ENCODE measurements at places on chromosomes 7 and 10.

- DNase-seq: no peak
Observed at GRCh38 chr10:28087661-28088351, 88.9 kb upstream of the ODAD2 start.

DNA sequence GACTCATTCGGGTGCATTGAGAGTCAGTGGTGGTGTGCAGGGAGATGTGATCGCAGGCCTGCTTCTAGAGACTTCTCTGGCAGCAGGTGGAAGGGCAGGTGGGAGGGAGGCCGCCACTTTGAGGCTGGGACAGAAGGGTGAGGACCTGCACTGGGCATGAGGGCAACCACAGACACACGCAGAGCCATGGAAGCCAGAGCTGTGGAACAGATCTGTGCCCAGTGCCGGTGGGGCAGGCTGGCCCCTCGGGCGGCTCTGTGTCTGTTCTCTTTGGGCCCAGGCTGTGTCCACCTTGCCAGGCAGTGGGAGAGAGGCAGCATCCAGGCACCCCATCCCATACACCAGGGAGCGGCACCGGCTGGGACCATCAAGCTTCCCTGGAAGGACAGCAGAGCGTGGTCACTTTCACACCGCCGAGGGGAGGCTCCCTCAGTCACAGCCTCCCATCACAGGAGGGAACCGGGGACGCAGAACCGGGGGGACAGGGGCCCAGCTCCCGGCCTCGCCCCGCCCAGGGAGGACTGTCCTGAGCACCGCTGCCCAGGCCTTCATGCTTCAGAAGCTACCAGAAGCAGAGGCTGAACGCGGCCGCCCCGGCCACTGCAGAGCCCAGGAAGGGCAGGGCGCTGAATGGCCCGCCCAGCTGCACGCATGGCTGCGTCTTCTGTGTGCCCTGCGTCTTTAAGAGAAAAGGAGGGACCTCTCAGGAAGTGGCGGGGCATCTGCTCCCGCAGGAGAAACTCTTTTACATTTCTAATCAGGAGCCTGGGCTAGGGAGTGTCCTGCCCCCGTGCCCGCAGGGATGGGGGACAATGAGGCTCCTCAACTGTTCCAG, 32.1 kb downstream of the EN2 start:
- no peak for DNase-seq

DNA sequence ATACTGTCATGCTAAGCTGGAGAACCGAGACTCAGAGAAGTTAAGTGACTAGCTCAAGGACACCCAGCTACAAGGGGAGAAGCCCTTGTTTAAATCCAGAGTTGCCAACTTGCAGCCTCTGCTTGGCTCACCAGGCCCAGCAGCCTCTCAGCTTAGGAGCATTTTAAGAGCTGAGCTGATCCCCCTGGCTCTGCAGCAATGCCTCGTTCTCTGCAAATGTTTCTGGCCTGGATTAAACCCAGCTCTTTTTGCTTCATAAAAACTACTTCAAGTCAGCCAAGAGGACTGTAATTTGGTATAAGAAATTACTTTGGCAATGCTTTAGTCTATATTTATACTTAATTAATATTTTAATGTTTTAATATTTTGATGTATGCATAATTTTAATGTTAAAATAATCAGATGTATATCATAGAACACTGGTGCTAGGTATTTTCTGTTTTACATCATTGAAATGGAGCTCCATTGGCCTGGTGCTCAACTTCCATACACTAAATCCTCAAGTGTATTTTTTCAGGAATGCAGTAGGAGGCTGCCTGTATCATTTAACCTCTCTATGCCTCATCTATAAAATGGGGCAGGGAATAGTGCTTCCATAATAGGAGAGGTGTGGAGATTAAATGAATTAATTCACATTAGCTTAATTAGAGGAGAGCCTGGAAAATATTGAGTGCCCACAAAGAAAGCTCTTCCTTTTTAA, 184.2 kb downstream of the EMX2 start:
- no peak for DNase-seq

DNA sequence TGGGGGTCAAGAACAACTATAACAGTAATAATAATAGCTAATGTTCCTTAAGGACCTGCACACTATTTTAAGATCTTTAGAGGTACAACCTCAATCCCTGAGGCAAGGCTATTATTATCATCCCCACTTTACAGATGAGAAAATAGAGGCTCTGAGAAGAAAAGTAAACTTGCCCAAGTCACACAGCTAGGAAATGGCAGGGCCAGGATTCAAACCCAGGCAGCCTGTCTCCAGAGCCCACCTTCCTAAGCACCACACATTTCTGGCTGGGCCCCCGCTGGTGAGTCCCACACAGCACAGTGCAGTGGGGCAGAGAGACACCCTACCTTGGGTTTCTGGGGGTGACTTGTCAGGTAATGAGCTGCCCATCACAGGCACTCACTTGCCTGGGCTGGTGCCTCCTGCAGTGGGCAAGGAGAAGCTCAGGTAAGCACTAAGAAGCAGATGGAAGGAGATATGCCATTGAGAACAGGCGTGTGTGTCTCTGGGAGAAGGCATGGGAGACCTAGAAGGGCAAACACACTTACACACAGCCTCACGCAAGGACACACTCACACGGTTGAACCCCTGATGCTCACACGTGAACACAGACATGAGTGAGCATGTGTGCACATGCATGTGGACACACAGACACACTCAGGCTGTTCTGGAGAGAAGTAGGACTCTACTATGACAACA, 104.4 kb upstream of the ZMIZ1 start:
- no peak for DNase-seq

DNA sequence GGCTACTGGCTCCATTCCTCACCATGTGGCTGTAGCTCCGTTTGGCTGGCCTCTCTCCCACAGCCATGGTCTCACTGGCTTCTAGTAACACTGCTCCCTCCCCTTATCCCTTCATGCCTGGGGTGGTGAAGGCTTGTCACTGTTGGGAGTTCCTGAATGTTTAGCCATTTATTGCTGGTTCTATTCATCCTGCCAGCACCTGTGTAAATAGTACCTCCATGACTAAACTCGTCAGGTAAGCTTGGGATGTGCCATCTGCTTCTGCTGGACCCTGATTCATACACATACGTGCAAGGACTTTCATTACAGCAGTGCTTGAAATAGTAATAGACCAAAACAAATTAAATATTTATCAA, 61.6 kb downstream of the CCDC71L start:
- DNase-seq: no peak

GRCh38 chr10:49664842-49665355, 14.6 kb upstream of the C10orf53 start:
- no peak for DNase-seq

DNA sequence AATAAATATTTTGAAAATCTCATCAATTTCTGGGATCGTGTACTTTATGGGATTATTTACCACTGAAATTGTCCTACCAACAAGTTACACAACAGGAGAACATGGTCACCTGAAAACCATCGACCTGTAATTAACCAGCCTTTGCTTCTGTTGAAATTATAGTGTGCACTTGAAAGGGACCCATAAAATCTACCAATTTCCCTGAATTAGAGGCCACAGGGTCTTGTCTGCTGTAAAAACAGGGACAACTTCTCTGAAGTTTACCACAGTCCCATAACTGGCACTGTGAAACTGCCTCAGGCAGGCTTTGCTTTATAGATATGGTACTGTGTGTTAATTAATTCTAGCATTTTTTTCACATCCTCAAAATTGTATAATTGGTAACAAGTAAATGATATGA, 37.7 kb downstream of the RAB19 start:
- DNase-seq: no peak

DNA sequence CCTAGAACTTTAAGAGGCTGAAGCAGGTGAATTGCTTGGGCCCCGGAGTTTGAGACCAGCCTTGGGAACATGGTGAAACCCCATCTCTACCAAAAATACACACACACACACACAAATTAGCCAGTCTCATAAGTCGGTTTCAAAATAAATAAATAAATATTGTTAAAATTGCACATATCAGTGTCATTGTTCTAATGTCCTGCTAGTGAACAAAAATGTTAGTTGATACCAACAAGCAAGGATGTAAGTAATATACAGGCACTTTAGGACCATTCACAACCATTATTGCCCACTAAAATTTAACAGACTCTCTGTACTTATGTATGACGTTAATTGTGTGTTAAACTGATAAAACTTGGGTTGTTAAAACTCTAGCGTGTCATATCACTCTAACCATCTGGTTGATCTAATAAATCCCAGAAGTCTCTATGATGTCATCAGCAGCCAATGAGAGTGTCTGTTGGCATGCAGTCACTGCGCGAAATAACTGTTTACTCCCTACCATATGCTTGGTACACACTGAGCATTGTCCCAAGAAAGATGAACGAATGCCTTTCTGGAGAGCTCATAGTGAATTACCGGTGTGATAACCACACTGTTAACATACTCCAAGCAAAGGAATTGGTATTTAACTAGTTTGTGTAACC, 30.4 kb upstream of the OTUD1 start:
- DNase-seq: no peak

- no peak for DNase-seq
Observed at GRCh38 chr7:157003756-157004520, 6.5 kb downstream of the MNX1 start.

DNA sequence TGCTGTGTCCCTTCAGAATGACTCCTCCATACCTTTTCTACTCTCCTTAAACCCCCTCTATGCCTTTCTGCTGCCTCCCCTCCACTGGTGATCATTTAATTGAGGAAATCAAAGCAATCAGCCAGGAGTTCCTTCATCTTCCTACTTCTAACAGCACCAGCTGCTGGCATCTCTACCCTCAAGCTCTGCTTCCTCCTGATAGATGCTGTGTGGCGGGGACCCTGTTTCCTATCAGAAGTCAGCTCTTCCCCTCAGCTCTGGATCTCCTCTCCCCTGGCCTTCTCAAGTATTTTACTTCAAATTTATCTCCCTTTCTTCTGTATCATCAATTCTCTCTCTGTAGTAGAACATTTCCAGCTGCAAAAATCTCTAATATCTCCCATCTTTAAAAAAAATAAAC, 183.7 kb downstream of the ELMO1 start:
- no peak for DNase-seq

DNA sequence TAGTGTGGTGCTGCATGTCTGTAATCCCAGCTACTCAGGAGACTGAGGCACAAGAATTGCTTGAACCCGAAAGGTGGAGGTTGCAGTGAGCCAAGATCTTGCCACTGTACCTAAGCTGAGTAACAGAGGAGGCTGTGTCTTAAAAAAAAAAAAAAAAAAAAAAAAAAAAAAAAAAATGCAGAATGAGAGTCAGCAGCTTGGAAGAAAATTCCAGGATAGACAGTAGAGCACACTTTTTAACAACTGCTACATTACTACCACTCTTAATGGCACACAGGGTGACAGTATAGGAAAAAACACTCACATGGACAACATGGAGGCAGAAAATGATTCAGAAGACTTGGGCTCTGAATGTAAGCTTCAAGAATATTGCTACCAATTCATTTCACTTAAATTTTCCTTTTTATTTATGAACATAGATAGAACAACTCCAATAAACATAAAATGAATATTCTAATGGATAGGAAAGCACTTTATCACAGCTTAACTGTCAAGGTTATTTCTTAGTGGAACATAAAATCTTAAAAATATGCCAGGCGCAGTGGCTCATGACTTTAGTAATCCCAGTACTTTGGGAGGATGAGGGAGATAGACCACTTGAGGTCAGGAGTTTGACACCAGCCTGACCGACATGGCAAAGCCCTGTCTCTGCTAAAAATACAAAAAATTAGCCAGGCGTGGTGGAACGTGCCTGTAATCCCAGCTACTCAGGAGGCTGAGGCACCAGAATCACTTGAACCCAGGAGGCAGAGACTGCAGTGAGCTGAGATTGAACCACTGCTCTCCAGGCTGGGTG, 31.5 kb downstream of the CHCHD3 start:
- no peak for DNase-seq

DNA sequence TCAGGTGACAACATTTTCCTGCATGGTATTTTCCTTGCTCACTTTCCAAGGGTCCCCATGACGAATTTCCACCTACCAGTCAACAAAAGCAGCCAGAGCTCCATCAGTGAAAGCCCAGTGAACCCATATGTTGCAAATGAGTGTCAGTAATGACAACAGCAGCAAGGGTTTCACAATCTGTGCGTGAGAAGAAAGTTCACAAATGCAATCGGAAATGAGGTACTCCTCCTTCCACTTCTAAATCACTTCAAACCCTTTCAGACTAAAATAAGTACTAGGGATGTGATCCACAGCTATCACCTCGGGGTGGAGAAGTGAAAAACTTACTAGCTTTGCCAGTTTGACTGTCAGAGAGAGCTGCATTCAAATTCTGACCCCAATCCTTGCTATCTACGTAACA, 55.6 kb upstream of the BET1 start:
- no peak for DNase-seq

- DNase-seq: no peak
Observed at GRCh38 chr7:37420946-37421695, 27.5 kb downstream of the ELMO1 start.

DNA sequence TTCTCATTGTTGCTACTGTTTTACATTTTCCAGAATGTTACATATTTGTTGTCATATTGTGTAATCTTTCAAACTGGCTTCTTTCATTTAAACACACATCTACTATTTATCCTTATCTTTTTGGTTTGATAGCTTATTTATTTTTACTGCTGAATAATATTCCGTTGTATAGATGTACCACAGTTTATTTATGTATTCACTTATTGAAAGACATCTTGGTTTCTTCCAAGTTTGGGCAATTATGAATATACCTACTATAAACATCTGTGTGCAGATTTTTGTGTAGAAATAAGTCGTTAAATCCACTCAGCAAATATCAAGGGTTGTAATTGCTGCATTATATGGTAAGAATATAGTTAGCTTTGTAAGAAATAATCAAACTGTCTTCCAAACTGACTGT, 669.2 kb downstream of the TNS3 start:
- DNase-seq: no peak
